ENCODE measurements at places on chromosomes 5 and 9.
A peak's percentile ranks its signal among the peaks of the same experiment; 100 is the strongest.

GRCh38 chr5:134246771-134247427, 21.0 kb upstream of the PPP2CA start:
- DNase-seq: no peak

- no peak for DNase-seq
Measured at GRCh38 chr9:81669041-81669651, 20.2 kb downstream of the TLE1 start.

DNA sequence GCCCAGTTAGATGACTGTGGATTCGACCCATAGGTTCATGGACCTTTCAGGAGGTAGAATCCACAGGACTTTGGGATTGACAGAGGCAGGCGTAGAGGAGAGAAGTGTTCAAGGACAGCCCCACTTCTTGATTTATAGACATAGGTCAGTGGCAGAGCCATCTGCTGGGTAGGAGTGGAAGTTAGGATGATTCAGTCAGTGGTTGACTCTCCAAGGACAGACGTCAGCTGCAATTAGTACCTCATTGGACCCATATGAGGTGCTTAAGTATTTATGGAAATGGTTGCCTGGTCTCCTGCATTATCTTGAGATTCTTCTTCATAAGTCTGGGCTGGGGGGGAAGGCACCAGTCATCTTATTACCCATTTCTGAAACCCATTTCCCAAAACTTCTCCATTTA, 70.9 kb downstream of the SH3RF2 start:
- peak; percentile 23 for DNase-seq

DNA sequence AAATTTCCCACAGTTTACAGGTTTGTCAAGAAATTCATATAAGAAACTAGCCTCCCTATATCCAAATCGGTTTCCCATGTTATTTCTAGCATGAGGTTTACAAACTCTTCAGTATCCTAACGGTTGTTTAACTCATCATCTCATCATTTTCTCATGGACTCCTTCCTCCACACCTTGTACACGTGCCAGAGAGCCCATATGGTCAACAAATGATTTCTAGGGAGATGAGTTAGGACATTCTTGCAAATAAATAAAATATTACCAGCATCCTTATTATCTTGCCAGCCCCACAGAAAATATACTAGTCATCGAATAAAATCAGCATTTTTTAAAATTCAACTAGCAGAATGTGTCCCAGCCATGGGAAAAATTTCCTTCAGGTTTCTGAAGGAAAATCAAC, 285.2 kb downstream of the EBF1 start:
- no peak for DNase-seq

DNA sequence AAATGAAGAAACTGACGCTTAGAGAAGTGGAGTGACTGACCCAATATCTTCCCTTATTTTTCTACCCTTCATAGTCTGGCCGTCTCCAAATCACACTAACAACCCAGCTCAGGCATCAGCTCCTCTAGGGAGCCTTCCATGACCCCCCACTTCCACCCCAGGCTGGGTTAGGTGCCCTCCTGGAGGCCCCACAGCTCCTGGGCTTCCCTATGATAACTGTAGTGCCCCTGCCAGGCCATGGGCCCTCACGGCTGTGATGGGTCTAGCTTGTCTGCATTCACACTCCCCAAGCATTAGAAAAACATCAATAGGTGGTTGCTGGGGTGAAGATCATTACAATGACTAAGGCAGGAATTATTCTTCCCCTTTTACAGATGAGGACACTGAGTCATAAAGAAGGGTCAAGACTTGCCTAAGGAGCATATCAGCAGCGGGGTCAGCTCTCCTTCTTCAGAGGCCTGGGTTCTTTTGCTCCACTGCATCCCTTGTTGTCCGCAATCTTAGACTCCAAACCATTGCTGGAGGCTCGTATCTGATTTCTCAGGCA, 7.3 kb downstream of the CORO2A start:
- DNase-seq: no peak

GRCh38 chr9:94847486-94847885, 121.0 kb downstream of the AOPEP start:
- no peak for DNase-seq

DNA sequence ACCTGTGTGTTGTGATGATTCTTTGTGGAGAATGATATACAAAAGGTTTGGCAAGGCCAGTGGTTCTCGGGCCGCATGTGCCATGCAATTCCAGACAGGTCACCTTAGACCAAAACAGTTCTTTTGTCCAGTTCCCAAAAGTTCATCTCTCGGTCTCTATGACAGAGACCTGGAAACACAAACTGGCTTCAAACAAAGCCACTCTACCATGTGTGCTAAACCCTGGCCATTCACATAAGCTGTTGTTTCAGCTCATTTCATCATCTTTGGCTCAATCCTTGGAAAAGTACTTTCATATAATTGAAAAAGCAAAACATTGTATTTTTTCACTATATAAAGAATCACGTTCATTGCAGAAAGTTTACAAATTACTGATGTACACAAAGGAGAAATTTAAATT, 210.5 kb upstream of the SEMA6A start:
- DNase-seq: no peak

- DNase-seq: no peak
Measured at GRCh38 chr5:98333921-98334320, 439.5 kb upstream of the RGMB start.

GRCh38 chr5:32261198-32261597, 51.5 kb downstream of the MTMR12 start:
- DNase-seq: no peak

GRCh38 chr5:115686051-115686737, 60.4 kb upstream of the TMED7 start:
- peak; percentile 13 for DNase-seq

- peak; percentile 54 for DNase-seq
Measured at GRCh38 chr5:109900911-109901627, 211.3 kb downstream of the MAN2A1 start.

GRCh38 chr9:26612211-26612610, 280.4 kb downstream of the CAAP1 start:
- no peak for DNase-seq

- DNase-seq: no peak
Measured at GRCh38 chr9:94802793-94803192, 76.3 kb downstream of the AOPEP start.

- no peak for DNase-seq
Measured at GRCh38 chr5:157689942-157690689, 18.8 kb downstream of the C5orf52 start.

DNA sequence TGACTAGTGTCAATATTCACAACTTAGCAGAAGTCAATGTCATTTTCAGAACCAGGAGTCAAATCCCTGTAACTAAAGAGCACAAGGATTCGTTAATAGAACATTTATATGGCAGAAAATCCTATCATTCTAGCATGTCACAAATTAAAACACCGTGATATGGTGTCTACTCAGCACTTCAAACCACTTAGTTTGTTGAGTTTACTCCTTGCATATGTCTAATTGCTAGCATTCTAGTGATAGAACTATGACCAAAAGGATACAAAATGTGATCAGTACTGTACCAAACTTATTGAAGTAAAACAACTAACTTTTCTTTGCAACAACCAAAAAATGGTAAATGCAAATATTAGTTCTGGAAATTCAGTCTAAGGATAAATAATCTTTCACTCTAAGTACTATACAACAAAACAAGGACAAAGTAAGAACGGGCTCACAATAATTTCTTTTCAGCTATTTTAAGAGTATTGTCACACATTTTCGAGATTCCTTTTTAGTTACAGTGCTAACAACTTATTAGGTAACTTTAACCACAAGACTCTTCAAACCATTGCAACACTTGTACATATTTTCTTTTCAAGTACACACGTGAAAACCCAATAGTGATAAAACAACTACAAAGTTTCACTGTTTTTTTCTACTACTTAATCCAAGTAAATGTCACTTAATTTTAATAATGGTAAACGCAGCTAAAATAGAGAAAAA, 845.2 kb upstream of the CDH10 start:
- DNase-seq: no peak

- DNase-seq: peak; percentile 48
Measured at GRCh38 chr5:180352116-180353047, 754 bp downstream of the GFPT2 start.

DNA sequence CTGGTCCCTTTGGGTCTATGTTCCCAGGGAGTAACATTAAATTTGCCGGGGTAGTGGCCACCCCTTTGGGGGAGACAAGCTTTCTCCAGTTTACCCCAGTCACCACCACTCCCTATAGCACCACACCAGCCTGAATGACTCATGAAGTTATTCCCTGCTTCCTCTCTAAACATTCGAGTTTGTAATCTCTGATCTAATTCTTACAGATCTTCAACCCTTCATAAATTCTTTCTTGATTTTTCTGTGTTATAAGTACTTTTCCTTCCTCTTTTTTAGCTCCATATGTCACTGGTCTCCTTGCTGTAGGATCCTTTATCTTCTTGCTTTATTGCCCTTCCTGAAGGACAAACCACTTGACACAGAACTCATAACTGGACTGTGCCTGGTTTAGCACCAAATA, 55.6 kb downstream of the GNA14 start:
- DNase-seq: no peak

DNA sequence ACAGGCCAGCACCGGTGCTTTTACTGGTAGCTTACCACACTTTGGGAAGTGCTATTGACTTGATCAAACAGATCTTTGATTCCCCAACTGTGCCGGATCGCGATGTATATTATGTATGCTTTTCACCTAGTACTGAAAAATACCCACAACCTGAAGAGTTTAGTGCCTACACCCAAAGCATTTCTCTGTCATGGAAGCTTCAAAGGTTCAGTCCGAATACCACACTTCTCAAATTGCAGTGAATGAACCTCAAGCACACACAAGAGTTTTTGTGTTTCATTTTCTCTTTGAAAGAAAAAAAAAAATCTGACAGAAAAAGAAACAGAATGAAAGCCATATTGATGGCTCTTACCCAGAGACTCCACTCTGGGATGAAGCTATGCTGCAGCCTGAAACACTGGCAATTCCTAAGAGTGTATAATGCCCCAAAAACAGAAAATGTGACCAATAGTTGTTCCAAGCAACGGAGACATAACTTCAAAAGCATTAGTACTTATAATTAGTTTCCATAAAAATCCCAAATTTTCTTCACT, 100.9 kb downstream of the EBF1 start:
- no peak for DNase-seq

DNA sequence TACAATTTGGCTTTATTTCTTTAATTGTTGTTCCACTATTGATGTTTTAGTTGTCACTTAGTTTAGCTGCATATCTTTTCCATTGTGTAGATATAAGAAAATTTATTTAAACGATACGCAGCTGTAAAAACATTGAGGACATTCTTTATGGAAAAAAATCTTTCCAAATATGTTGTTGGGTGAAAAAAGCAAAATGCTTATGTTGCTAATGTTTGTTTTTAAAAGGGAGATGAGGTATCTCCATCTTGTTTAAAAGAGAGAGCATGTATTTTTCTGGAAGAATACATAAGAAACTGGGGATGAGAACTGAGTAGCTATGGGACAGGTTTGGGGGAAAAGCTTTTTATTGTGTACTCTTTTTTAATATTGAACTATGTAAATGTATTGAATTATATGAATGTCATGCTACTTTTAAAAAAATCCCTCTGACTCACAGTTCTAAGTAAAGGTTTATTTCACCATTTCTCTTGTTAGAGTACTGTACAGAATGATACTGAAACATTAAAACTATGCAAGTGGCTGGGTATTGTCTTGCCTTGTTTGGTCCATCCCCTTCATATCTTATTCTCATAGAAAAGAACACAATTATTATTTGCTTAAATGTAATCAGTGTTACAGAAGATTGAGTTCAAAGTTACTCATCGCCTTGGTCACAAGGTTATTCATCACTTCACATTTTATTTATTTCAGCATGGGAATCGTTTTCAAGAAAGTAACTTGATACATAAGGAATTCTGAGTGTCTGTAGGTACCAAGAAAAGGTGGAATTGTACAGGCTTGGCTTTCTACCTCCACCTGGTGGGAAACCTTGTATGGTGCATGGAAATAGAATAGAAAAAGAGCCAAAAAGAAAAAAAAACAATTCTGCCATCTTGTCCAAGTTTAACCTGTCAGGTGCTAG, 85.8 kb downstream of the RIC1 start:
- DNase-seq: peak; percentile 19

- DNase-seq: no peak
Measured at GRCh38 chr5:92237896-92238295, 854.8 kb upstream of the ARRDC3 start.

DNA sequence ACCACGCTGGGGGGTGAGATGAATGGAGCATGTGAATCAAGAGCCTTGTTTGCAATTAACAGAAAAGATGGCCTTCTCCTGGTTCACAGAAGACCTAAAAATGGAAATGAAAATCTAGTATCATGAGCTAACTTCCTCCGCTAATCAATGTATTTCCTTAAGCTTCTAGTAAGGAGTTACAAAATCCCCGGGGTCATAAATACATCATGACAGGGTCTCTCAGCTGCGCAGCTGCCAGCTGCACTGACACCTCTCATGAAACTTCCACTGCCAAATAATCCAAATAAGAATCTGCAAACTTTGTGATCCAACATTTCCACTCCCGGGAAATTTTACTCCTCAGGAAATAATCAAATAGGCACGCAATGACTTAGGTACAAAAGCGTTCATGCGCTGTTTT, 11.9 kb downstream of the MYO10 start:
- DNase-seq: no peak

DNA sequence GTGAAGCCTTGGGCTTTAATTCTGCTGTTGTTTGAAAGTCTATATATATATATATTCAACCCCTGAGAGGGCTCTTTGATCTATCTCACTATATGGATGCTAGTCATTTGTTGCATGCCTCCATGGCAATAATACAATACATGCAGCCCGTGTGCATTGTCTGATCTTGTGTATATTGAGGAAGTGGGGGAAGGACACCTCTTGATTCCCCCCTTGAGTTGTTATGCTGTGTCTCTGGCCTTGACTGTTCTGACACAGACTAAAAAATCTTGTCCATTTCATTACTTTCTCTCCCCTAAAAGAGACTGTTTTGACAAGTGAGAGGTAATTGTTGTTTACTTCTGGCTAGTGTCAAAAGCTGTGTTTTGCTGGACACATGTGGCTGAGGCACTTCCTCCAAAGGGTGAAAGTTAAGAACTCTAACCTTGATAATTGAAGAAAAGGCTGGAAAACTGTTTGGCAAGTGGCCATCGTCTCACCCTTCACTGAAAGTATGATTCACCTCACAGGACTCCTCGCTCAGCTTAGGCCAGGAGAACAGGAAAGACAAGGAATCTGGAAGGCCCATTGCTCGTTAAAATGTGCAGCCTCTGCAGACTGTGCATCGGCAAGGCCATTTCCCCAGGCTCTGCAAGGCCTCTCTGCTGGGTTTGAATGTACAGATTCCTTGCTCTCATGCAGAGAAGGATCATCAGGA, 304.0 kb downstream of the PRELID2 start:
- peak; percentile 70 for DNase-seq
